ENCODE measurements at places on chromosomes 11 and 22.

DNA sequence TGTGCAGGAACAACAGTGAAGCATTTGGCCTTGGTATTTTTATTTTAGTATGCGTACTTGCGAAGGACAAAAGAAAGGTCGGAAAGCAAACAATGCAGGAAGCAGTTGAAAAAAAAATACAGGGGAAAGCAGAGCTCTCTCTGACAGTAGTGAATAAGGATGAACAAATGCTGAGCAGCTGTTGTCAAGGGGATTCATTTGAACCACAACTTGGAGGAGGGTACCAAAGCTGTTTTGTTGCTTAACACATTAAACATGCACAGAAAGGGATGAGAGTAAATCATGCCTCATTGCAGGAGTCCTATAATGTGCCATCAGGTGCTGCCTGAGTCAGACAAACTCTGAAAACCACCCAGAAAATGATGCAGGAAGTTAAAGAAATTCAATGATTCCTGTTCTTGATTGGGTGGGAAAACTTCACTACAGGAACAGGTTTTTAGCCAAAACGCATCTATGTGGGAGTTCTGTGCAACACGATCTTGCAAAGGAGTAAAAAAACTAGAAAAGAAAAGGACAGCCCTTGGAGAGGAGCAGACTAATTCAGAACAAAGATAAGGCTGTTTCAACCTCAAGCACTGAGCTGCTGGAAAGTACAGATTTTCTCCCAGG, 2113.5 kb downstream of the LRRC4C start:
- no peak for DNase-seq

DNA sequence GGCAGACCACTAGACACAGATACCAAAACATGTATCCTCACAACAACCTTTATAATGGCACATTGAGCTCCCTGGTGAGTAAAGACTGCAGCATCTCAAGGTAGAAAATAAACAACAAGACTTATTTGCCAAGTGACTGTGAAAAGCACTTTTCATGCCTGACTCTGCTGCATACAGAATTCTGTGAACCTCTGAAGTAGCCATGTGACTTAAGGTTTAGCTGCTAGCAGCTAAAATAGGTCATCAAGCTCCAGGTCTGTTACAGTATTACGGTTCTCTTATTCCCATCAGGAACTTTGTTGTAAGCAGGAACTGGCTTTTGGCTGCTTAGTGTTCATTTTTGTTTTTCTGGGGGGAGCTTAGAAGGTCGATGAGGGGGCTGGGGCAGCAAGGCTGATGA, 139.4 kb downstream of the PAX6 start:
- DNase-seq = no peak

DNA sequence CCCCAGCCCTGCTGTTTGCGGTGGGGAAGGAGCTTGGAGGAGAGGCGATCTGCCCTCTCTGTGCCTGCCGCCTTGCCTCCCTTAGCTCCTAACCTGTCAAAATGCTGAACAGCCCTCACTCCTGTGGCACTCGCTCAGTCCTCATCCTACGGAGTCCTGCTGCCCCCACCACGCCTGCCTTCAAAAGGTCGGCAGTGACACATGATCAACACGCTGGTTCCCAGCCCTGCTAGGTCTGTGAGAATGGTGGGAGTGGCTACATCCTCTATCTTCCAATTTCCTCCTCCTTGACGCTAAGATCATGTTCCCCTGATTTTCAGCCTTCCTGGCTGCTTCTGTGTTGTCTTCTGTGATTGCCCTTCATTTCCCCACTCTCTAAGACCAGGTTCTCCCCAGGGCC, 120.2 kb upstream of the TBCEL start:
- no peak for DNase-seq

GRCh38 chr11:118290923-118291322, 13.6 kb upstream of the CD3E start:
- peak; percentile 11 for DNase-seq

DNA sequence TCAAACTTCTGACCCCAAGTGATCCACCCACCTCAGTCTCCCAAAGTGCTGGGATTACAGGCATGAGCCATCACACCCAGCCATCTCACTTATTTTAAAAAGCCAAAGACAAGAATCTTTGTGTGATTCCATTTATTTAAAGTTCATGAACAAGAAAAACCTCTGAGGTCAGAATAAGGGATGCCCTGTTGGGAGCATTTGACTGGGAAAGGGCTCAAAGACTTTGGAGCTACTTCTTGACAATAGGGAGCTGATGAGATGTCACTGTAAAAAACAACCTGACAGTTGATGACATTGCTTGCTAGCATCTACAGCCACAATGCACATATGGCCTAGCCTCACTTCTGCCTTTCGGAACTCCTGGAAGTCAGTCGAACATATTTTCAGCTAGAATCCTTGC, 5.1 kb upstream of the ZNF280B start:
- DNase-seq = no peak

DNA sequence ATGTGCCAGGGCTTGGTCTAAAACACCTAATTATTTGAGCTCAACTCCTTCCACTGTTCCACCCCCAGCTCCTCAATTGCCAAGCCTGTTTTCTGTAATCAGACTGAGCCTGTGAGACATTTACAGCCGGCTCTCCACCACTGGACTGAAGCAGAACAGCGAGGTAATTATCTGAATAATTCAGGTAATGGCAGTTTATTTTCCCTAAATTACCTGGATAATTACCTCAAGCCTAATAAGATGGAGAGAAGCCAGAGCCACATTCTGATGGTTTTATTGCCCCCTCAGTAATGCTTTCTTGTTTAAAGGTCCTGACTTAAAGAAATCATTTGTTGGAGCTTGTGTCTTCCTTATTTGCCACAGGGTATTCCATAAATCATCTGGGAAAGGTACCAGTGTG, 64.2 kb downstream of the FZD4 start:
- DNase-seq = no peak

GRCh38 chr11:5597953-5598352, 1.5 kb downstream of the TRIM6 start:
- no peak for DNase-seq

- DNase-seq = no peak
Observed at GRCh38 chr22:39966470-39966869, 6.3 kb downstream of the TMA7B start.

GRCh38 chr11:47668665-47669064, 26.3 kb upstream of the MTCH2 start:
- DNase-seq = no peak

GRCh38 chr22:25923914-25924313, 181.9 kb downstream of the MYO18B start:
- no peak for DNase-seq

DNA sequence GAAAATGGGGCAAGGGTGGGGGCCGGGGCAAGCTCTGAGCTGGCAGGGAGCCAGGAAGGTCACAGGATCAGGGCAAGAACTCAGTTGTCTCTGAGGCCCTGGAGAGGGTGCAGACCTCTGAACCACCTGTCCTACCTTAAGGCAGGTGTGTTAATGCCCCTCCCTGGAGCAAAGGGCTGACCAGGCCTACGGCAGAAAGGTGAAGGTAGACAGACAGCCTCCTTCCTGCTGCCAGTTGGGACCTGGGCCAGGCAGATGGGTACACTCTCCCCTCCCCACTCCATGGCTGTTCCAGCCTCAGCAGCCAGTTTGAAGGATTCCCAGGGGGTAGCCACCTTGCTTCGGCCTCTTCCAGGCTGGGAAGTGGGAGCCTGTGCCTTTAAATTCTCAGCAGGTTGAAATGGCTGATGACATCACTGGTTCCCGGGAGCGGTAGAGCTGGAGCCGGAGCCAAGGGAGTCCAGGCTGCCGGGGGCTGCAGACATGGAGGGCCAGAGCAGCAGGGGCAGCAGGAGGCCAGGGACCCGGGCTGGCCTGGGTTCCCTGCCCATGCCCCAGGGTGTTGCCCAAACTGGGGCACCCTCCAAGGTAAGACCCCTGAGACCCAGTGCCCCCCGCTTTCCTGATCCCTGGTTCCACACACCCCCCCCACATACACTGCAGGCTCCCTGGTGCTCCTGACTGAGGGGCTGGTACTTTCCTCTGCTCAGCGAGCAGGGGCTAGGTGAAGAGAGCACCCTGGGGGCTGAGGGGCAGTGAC, at the start of gene INPP5J:
Gene INPP5J (plus strand): TSS at position 435 of the 760 bp plus-strand sequence. CDS start 49 bp downstream, at position 484.
- peak; percentile 84 for DNase-seq

GRCh38 chr11:30310623-30311022, 12.3 kb upstream of the ARL14EP start:
- DNase-seq = no peak

- DNase-seq = no peak
Observed at GRCh38 chr22:42993651-42994275, 21.2 kb downstream of the PACSIN2 start.

GRCh38 chr11:57432149-57432561, 5.2 kb upstream of the SLC43A3 start:
- no peak for DNase-seq

DNA sequence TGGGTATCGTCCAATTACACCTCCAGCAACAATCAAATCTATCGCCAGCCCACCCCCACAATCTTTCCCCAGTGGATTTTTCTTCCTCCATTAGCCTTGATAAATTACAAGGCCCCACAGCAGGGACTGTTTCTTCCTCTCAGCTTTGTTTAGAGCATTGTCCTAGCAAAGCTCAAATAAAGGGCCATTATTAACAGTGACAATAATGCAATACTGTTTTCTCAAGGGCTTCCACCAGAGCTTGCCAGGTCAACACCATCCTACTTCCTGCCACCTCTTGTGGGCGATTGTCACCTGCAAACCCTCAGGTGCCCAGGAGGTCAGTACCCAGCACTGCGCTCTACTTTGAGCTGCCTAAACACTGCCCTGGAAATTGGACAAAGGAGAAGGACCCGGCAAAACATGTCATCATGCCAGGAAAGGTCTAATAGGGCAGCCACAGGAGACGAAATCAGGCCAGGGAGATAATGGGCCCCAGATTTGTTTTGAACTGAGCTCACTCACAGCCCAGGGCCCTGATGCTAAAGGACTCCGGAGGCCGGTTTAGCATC, 95.2 kb downstream of the ABTB2 start:
- peak; percentile 73 for DNase-seq

GRCh38 chr11:75916882-75917281, 101.9 kb downstream of the UVRAG start:
- DNase-seq = no peak

- no peak for DNase-seq
Observed at GRCh38 chr11:82507288-82507687, 226.4 kb downstream of the FAM181B start.

DNA sequence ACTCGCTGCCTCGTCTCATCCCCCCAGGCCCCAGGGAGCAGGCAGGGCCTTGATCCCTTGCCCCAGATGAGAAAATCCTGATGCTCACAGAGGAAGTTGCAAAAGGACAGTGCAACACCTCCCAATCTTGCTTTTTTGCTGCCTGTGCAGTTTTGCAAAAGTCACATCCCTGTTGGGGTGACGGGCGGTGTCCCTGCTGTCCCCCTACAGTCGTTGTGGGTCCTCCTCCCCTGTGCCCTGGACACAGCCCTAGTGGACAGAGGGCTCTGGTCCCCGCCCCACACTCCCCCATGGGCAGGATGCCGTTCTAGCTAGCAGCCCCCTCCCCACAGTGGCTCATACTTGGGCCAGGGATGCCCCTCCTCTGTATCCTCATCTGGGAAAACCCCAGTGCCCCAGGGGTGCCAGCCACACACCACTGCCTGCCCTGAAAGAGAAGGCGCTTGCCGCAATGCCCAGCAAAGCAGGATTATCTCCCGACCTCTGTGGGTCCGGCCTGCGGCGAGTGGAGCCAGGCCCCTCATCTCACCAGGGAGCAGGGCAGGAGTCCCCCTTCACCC, 18.4 kb upstream of the CTSD start:
- no peak for DNase-seq

DNA sequence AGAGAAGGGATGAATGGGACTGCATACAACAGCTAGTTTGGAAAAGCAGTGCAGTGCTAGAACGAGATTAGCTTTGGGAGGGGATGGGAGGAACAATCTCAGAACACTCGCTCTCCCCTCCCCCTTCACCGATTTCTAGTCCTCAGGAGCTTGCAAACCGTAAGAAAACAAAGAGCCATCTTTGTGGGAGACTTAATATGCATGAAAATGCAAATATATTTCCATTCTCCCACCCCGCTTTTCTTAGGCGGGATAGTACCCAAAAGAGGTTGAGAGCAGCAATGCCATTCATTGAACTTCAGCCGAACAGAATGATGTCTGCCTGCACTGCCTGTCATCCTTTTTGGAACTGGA, 1.1 kb downstream of the SPINDOC start:
- DNase-seq = no peak

DNA sequence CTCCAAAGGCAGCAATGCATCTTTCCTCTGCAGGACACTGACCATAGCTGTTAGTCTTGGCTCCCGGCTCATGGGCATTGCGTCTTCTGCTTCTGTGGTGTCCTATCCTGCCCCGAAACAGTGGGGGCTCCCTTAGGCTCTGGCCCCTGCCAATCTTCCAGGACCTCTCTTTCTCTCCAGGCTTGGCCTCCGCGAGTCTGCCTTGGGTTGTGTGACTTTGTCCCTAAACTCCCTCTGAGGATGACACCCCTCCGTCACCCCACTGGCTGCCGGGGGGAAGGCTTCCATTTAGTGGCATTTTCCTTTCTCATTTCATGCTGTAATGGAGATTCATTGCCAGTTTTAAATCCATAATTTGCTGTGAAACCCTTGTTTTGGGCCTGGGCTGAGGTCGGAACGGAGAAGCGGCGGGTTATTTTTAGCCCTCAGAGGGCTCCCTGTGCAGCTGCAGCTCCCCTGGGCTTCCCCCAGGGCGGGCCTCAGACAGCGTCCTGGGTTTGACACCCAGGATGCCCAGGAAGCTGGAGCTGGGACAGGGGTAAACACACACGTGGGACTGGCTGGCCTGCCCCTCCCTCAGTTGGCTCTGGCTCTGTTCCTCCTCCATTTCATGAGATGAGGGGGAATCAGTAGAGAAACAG, 156.1 kb downstream of the ST3GAL4 start:
- no peak for DNase-seq

DNA sequence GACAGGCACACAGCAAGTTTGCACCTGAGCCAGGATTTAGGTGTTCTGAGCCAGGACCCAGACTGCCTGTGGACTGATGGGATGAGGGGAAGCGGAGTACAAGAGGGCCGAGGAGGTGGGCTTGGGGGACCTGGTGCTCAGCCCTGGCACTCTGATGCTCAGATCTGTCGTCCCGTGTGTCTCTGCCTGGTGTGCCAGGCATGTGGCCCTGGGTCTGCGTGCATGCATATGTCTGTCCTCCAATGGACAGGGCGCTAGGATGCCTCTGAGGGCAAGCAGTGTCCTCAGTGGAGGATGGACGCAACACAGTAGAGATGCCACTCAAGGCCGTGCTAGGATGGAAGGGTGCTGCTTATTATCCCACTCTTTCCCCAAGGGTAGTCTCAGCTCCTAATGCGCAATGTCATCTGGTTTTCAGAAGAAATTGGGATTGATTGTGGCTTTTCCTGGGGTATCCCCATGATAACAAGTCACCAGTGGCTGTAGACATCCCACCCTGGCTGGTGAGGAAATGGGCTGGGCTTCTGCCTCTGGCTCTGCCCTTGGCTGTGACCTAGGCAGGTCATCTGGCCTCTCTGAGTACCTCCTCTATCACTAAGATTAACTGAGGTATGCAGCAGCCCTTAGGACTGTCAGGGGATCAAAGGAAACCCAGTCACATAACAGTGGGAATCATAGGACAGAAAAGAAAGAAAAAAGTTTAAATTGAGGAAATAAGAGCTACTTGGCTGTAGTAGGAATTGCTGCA, 35.7 kb upstream of the SUSD2 start:
- no peak for DNase-seq
